ENCODE measurements at places on chromosomes 12 and 14. TPM values are rescaled to one million over a fixed set of nuclear protein-coding genes. Genes with fewer than 3 reads are reported as not detected.

DNA sequence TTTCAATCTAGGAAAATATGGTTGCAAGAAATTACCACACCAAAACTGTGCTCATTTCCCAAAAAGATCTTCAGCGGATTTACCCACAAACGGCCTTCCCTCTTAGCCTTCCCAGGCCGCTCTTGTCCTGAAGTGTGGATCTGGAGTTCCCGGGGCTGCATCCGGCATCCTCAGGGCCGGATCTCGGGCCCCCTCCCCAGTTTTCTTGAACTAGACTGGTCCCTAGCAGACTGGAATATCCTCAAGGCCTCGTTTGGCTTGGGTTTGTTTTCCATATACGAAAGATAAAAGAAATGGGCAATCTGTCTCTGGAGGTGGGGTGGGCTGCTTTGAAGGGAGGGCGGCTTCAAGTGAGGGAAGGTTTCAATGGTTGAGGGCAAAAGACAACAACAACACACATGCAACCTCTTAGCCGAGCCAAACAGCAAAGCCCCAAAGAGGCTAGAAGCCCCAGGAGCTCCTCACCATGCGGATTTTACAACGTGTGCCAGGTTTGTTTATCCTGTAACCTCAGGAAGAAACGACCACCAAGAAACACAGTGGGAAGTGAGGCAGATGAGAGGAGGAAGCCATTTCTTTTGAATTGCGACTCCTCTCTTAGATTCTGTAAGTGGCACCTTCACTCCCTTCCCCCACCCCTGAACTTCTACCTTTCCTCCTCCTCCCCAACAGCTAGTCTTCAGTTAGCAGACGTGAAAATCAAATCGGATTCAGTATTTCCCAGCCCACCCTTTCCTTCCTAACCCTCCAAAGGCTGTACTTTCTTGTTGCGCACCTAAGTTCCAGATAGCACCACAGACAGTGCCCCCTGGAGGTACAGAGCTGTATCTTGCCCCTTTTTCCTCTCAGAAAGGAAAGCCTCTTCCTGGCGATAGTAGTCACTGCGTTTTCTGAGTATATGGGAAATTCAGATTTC, 2.6 kb downstream of the MYF6 start:
- peaks cover 4% of the 10 kb centered on the region for H3K27me3 ChIP-seq
- H3K4me1 ChIP-seq, result no peaks in the 10 kb centered on the region
- H3K27ac ChIP-seq, result no peak overlapping the region

Gene DBX2
- total RNA-seq, result 0.51 TPM

Gene SYNDIG1L
- total RNA-seq, result 0.12 TPM

Gene IL31
- not detected for total RNA-seq

Gene SLC10A1
- not detected for total RNA-seq

- no peak overlapping the region for H3K4me3 ChIP-seq
- H3K4me1 ChIP-seq, result no peaks in the 10 kb centered on the region
- no peaks in the 10 kb centered on the region for H3K36me3 ChIP-seq
- DNase-seq, result no peak
- H3K27me3 ChIP-seq, result no peaks in the 10 kb centered on the region
Observed at GRCh38 chr12:71958993-71959578, 20.4 kb downstream of the TPH2 start.

GRCh38 chr12:109896188-109896587, 3.9 kb upstream of the TCHP start:
- no peak for DNase-seq
- no peak overlapping the region for H3K27ac ChIP-seq
- no peaks in the 10 kb centered on the region for H3K36me3 ChIP-seq
- peaks cover 12% of the 10 kb centered on the region for H3K4me1 ChIP-seq

- H3K36me3 ChIP-seq, result no peaks in the 10 kb centered on the region
- no peak overlapping the region for H3K4me3 ChIP-seq
- no peaks in the 10 kb centered on the region for H3K27me3 ChIP-seq
- peak overlapping the region; percentile 89 for H3K27ac ChIP-seq
- H3K4me1 ChIP-seq, result peaks cover 37% of the 10 kb centered on the region
- DNase-seq, result no peak
Observed at GRCh38 chr14:75236901-75237419, 41.7 kb upstream of the FOS start.

DNA sequence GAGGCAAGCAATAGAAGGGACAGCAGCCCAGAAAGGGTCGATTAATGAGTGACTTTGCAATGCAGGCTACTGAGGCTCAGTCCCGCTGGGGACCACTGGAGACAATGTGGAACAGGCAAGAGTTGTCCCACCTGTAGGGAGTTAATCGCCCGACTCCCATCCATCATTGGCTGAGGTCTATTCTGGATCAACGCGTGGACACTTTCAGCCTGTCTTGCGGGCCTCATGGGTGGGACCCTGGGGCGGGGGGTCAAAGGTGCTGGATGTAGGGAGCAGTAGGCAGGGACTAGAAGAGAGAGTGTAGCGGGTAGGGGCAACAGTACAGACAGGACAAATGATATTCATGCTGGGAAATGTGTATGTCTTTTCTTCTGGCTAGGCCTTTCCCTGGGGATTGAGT, 6.1 kb downstream of the IFI27L2 start:
- H3K4me1 ChIP-seq, result no peaks in the 10 kb centered on the region
- H3K27me3 ChIP-seq, result no peaks in the 10 kb centered on the region
- DNase-seq, result peak; percentile 9
- H3K27ac ChIP-seq, result no peak overlapping the region

GRCh38 chr14:103332143-103332919, 1.7 kb upstream of the EIF5 start:
- peak overlapping the region; percentile 34 for H3K27ac ChIP-seq
- DNase-seq, result no peak
- no peaks in the 10 kb centered on the region for H3K27me3 ChIP-seq

Gene C14orf180
- 135 TPM for total RNA-seq
